Breast epithelium (tissue), 4 donors: ENCODE measurements at places on chromosomes 2 and 18. TPM values are rescaled to one million over a fixed set of nuclear protein-coding genes. Genes with fewer than 3 reads are reported as not detected.

The MRPS9 gene
- total RNA-seq = 26.3 TPM

The GNAL gene
- total RNA-seq = 6.6 TPM

The SLC16A14 gene
- total RNA-seq = 2.1 TPM

The ATOH8 gene
- total RNA-seq = 20.8 TPM

The FOXD4L1 gene
- not detected for total RNA-seq

The STAT1 gene
- total RNA-seq = 59.4 TPM

The MROH2A gene
- total RNA-seq = not detected

The CHRNG gene
- not detected for total RNA-seq

The DTNA gene
- 14.4 TPM for total RNA-seq

The ZFAND2B gene
- total RNA-seq = 45.0 TPM

The REG3A gene
- not detected for total RNA-seq

The GPAT2 gene
- total RNA-seq = 8.8 TPM

The GTF2A1L gene
- total RNA-seq = 0.29 TPM

The TRIM54 gene
- total RNA-seq = not detected

The PXDN gene
- 108 TPM for total RNA-seq

The ELP2 gene
- total RNA-seq = 165 TPM

The ZNF396 gene
- 4.3 TPM for total RNA-seq

The ACOXL gene
- not detected for total RNA-seq

The CHST10 gene
- total RNA-seq = 17.0 TPM

The SLC4A3 gene
- 4.6 TPM for total RNA-seq

The PCGF1 gene
- 19.8 TPM for total RNA-seq

The RMND5A gene
- 44.3 TPM for total RNA-seq

The SRD5A2 gene
- 0.32 TPM for total RNA-seq

The CFAP210 gene
- not detected for total RNA-seq
